Activated T-helper 17 cell treated with anti-CD3 and anti-CD28 coated beads, Interleukin-2, amount 50 U/mL, for 72 hours (primary cell): ENCODE measurements at places on chromosomes 6 and 20.

- no peak for ATAC-seq
These were observed 42.6 kb downstream of the IRF4 start for GRCh38 chr6:434051-434705.

DNA sequence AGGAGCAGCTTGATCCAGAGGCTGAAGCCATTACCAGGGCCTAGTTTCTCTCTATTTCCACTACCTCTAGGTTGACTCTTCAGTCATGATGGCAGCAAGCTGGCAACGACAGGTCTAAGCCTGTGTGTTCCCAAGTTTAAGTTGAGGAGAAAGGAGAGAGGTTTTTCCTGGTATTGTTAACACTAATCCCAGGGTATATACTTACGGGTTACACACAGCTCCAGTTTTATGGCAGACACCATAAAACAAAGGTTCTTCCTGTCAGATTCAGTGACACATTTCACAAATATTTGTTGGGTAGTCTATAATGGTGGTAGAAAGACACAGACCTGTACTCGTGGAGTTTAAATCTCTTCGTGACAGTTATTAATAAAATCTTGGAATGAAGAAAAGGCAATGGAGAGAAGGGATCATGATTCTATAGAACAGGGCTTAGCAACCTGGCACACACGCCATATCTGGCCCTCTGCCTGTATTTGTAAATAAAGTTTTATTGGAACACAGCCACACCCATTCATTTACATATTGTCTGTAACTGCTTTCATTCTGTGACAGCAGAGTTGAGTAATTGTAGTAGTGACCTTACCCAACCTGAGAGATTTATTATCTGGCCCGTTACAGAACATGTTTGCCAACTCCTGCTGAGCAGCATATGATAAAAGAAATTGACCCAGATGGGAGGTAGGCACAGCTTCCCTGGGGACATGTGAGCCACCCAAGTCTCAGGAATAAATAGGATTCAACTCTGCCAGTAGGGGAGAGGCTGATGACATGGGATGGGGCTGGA is 323.3 kb downstream of the CDH4 start:
- ATAC-seq, result no peak

GRCh38 chr6:140653972-140654371 is 1279.5 kb upstream of the CITED2 start:
- no peak for ATAC-seq

GRCh38 chr6:75085931-75086635 is 119.8 kb downstream of the COL12A1 start:
- ATAC-seq, result no peak

GRCh38 chr6:2482773-2483172 is 237.4 kb upstream of the GMDS start:
- ATAC-seq, result no peak

- peak; percentile 49 for ATAC-seq
These were observed 10.9 kb upstream of the B4GALT5 start for GRCh38 chr20:49724408-49725223.

GRCh38 chr6:147177286-147177685 is 26.9 kb upstream of the STXBP5 start:
- no peak for ATAC-seq

GRCh38 chr6:37860226-37860839 is 40.8 kb downstream of the ZFAND3 start:
- no peak for ATAC-seq

GRCh38 chr6:32491700-32492099 is 38.4 kb downstream of the HLA-DRB5 start:
- no peak for ATAC-seq

DNA sequence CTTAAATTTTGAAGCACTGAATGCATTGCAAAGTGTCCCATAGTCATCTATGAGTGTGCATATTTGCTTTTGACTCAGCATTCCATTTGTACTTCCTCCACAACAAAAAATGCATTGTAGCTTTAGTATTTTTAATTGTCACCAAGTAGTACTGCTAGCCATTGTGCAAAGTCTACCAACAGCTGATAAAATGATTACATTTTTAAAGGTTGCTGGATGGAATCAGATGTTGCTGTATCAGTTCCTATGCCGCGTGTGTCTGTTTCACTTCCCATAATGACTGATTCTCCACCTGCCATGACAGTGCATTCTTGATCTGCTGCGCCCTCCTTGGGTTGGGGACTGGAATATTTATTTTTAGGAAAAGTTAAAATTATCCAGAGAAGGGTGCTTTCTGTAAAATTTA is 41.2 kb downstream of the SLX4IP start:
- peak; percentile 46 for ATAC-seq

DNA sequence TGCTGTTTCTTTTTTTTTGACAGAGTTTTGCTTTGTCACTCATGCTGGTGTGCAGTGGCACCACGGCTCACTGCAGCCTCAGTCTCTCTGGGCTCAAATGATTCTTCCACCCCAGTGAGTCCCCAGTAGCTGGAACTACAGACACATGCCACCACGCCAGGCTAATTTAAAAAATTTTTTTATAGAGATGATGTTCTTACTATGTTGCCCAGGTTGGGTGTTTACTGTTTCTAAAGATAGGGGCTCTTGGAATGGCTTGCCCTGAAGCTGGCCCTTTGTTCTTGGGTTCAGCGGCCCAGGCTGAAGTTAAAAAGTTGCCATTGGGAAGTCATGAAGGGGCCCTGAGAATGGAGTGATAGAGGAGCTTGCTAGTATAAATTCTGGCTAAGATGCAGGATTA is 16.5 kb downstream of the RALGAPB start:
- ATAC-seq, result no peak
